ENCODE measurements at places on chromosomes 2 and 18.

DNA sequence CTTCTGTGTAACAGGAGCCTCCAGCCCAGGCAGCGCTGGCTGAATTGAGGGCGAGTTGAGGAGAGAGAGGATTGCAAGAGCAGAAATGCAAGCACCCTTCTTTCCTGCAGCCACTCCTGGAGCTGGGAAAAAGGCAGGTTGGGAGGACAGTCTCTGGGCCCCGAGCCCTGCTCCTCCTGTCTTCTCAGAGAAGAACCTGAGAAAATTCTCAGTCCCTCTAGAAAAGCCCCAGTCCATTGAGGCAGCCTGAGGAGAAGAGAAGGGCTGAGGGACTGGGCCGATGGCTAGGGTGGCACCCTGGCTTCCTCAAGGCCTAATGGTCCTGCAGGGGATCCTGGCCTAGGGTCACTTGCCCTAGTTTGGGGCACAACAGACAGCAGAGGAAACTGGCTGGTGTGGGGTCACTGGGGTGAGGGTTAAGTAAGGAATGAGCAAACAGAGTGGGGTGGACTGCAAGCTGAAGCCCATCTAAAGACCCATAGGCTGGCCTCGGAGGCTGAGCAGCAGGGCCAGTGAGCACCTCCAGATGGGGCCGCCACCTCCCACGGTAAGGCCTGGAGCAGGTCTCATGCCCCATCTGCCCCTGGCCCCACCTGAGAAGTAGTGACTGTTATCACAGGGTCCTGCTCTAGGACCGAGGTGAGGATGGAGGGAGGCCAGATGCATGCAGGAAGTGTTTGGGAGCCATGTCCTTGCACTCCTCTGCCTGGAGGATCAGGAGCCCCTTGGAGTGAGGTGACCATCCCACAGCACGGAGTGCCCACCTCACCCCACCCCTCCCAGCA is 12.4 kb downstream of the CIB4 start:
- DNase-seq: no peak

DNA sequence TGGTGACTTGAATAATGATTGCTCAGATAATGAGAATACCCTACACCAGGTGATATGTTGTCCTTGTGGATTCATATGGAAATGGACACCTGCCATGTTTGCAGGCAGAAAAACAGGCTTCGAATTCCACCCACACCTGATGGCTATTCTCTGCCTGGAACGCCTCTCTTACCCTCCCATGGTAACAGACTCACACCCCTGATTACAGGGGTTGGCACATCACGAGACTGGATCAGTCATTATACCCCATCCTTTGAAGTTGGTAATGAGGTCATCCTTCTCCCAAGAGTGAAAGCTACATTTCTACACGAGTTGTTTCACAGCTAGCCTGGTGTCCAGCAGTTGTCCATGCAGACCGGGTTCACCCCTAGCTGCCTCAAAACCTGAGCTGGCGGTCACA is 71.4 kb upstream of the MBOAT2 start:
- no peak for DNase-seq

DNA sequence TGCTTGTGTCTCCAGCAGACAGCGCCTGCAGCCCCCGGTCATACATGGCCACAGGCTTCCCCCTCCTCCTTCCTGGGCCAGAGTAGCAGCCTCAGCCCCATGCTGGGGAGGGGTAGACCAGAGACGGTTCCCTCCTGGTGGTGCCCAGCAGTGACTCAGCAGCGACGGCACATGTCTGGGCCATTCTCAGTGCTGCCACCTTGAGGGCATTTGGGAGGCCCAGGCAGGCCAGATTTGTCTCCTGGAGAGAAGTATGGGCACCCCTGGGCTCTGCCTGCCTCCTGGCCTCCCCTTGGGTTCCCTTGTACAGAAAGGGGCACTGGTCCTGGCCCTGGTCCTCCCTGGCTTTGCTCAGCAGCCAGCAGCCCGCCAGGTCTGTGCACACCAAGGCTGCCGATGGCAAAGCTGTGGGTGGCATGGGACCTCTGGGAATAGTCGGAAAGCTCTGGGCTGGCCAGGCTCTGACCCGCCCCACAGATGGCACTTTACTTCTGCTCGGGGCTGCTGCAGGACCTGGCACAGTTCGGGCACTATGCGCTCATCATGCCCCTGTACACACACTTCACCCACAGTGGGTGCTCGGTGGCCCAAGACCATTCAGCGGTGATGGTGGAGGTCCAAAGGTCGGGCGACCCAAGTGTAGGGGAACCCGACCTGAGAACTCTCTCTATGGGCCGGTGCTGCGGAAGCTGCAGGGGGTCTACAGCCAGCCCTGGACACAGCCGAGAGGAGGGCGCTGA is 11.4 kb upstream of the ALPI start:
- no peak for DNase-seq

- no peak for DNase-seq
Observed at GRCh38 chr2:1633936-1634587, 110.3 kb downstream of the PXDN start.

GRCh38 chr2:151973013-151973900 is 125.6 kb downstream of the CACNB4 start:
- DNase-seq: peak; percentile 20

DNA sequence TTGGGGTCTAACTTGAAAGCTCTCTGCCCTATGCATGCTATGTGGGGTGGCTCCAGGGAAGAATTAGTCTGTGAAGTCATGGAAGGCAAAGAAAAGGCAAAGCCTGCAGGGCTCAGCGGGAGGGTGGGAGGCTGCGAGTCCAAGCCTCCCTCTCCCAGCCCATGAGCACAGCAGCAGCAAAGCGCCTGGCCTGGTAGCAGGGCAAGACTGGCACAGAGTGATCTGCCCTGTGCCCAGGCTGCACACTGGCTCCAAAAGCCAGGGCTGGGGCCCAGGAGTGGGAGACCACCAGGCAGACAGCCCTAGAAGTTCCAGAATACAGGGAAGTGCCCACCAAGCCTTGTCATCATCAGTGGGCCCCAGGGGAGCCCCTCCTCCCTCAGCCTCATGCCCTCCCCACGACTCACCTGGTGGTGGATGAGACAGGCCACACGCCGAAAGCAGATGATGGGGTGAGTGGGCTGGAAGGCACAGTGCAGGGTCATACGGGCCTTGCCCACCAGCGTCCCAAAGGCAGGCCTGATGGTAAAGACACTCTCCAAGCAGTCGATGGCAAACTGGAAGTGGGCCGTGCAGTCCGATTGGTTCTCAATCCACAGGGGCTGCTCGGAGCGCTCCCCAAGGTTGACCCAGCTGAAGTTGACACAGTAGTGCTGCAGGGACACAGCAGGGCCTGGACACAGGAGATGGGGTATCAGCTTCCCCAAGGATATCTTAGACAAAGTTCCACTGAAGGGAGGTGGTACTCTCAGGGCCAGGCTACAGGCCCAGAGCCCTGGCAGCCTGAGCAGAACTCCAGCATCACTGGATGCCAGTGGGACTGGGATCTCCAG is 12.1 kb downstream of the CFAP65 start:
- no peak for DNase-seq

DNA sequence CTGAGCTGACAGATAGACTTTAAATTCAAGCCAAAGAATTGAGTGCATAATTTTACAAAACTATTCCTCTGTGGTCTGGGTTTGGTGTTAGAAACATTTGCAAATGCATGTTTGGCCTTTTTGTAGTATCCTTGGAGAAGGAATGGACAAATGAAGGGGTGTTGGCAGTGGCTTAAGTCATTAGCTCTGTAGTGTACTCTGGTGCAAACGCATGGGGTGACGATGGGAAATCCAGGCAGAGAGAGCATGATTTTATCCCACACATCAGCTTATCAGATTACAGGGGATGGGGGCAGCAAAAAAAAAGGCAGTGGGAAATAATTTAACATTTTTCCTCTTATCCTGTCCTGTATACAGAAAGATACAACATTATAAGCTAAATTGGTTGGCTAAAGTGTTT is 320.6 kb downstream of the ZNF516 start:
- DNase-seq: no peak

DNA sequence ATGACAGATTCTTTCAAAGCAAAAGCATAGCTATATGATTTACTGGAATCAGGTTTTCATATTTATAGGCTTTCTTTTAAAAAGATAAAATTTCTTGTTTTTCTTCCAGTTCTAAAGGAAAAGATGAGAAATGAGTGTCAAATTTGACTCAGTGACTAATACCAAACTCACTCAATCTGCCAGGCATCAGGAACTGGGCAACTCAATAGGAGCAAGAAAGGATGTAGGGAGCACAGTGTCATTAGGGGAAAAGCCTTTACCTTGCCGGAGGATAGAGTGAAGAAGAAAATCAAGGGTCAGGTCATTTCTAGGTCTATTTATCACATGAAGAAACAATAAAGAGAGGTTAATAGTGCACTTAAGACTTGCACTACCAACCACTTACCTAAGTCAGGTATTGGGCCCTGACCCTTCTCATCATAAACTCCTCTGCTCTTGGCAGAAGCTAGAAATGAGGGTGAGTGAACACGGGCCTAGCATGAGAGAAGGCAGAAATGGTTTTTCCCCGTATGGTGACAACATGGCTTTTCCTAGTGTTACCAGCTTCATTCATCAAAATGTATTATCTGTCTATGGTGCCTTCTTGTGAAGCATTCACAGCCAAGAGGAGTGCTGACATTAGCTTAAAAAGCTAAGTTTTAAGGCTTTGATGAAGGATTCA is 151.0 kb downstream of the ARHGAP15 start:
- no peak for DNase-seq

DNA sequence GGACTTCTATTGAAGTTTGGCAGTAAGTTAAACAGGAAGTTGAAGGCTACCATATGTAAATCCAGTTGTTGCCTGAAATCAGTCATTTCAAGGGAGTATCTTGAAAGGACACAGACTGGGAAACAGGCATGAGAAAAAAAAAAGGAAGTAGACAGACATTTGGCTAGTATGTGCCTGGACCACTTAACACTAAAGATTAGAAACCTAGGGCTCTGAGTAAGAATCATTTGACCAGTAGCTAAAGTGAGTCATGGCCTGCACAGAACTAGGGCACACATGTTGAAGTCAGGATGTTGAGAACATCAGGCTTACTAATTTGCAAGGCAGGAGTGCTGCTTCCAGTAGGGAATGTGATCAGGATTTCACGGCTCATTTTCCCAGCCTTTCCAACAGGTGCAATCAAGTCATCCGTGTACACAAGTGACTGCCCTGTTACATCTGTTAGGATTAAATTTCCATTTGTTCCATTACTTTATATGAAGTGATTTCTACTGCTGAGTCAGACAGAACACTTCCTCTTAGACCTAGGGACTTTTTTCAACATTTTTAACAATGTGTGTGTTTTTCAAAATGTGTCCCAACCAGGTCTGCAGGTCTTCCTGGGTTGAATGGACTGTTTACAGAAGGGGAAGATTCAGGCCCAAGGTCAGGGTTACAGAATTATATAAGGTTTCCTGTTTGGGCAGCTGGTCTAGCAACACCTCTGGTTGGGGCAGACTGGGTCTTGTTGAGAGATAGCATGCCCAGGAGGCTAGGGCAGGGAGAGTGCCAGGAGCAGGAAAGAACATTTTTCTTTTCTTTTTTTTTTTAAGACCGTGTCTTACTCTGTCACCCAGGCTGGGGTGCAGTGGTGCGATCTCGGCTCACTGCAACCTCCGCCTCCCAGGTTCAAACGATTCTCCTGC is 145.6 kb downstream of the TGIF1 start:
- no peak for DNase-seq

GRCh38 chr2:235511187-235511661 is 17.4 kb downstream of the AGAP1 start:
- no peak for DNase-seq

GRCh38 chr2:86807468-86808275 is 17.0 kb upstream of the CD8A start:
- DNase-seq: peak; percentile 59

- DNase-seq: no peak
Observed at GRCh38 chr2:88318071-88318955, 134.2 kb downstream of the FOXI3 start.

GRCh38 chr2:181305301-181306123 is 151.7 kb upstream of the ITGA4 start:
- DNase-seq: no peak

- no peak for DNase-seq
Observed at GRCh38 chr2:42878581-42878980, 86.2 kb upstream of the HAAO start.

- no peak for DNase-seq
Observed at GRCh38 chr2:205593891-205594290, 88.4 kb upstream of the NRP2 start.

Data from anterior cingulate cortex (tissue), 58 donors.